ENCODE measurements at places on chromosomes 7 and 10.

DNA sequence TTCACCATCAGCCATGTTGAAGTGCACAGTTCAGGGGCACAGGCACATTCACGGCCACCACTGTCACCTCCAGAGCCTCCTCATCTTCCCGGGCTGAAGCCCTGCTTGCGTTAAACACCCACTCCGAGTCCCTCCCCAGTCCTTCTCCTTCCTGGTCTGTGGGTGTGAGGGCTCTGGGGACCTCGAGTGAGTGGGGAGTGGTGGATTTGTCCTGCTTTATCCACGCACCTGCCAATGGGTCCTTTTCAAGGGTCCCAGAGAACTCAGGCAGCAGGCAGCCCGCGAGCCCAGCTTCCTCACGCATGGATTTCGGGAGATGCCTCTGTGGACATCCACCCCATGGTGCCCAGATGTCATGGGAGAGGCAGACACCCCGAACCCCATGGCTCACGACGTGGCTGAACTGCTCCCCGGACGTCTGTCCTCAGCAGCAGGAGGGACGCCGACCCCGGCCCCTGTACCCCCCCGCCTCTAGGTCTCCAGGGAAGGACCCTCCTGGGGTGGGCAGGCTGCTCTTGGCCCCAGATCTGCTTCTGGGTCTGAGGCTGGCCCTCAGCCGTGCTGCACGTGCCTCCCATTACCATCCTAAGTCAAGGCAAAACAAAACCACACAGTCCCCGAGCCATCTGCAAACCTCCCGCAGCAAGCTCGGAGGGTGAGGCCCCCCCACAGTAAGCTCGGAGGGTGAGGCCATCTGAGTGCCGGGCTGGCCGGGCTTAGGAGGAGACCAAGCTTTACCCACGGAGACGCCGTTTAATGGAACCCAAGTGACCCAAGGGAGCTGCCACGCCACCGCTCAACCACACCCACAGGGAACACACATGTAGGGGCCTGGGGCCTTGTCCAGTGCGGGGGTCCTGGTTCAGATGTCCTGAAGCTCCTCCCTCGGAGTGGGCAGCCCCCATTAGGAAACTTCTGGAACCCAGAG is 9.0 kb downstream of the CYP2W1 start:
- DNase-seq = no peak

- no peak for DNase-seq
Observed at GRCh38 chr10:29634764-29635625, at the start of gene SVIL. Gene SVIL (minus strand): TSS chr10:29634971. CDS start chr10:29555058, 79,913 bp downstream.

DNA sequence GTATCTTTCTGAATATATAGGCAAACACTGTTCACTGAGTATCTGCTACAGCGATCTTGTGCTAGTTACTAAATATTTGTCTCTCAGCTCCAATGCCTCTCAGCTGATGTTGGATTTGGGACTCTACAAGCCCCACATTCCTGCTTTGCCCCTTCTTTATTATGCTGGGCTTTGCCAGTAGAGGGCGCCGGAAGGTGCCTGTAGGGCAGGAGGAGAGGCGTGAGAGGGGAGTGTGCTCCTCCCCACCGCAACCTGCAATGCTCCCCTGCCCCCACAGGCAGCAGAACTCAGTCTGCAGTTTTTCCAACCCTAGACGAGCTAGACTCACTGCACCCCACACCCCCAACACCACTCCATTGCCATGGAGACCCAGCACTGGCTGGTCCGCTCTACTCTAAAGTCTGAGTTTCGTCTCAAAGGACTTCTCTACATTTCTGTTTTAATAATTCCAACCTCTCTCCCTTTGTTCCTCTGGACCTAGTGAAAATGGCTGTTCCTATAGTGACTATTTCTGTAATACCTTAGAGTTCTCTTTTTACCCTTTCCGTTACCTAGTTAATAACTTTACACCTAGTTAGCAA is 337.6 kb downstream of the CCSER2 start:
- peak; percentile 11 for DNase-seq

DNA sequence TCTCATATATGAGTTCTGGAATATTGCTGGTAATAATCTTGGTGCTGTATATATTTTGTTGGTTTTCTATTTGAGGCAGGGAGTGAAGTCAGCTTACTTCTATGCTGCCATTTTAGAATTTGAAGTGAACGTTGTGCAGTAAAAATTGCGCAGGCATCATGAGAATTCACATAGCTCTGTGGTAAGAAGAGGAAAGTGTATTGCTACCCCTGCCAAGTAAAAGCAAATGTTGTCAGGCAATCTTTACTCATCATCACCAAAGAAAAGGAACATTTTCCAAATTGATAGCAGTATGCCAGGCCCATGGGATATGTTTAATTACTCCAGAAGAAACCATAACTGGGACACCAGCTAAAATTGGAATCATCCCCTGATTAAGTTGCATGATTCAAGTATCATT is 13.4 kb downstream of the FEZF1 start:
- no peak for DNase-seq

GRCh38 chr10:30861221-30861620 is 170.4 kb downstream of the ZNF438 start:
- no peak for DNase-seq

DNA sequence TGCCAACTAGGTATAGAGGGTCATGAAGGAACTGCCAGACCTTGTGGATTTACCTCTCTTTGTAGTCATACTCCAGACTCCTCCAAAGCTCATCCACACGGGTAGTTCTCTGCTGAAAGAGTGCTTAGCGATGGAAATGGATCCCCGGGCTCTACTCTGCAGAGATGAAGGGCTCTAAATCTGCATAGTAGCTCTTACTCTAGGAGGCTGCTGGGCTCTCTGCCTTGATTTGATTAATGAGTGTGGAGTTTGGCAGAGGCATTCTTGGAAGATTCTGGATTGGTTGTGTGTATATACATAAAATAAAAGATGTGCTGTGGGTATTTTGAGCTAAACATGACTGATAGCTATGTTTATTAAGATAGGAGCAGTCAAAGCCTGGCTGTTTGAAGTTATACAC is 21.3 kb upstream of the CPXM2 start:
- DNase-seq = peak; percentile 24

All from NCI-H1417 (cell line).